ENCODE measurements at places on chromosomes 6 and 20.

DNA sequence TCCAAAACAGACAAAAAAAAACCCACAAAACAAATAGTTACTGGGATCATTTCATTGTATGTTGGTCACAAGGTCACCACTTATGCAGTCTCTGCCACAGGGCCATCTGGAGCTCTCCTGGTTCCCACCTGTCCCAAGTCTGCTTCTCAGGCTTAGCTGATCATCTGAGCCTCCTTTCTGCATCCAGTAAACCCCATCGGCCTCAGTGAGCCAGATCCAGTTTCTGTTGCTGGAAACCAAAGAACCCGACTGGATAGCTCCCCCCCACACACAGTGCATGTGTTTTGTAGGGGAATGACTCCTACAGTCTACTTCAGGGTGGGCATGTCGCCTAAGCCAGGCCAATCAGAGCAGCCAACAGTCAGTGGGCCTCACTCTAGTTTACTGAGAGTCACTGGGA, 233.3 kb downstream of the PREX1 start:
- DNase-seq, result no peak

- no peak for DNase-seq
These were observed 4.3 kb downstream of the PREX1 start for GRCh38 chr20:48823476-48823875.

- peak; percentile 84 for DNase-seq
These were observed 16.6 kb downstream of the POM121L2 start for GRCh38 chr6:27295301-27296079.

DNA sequence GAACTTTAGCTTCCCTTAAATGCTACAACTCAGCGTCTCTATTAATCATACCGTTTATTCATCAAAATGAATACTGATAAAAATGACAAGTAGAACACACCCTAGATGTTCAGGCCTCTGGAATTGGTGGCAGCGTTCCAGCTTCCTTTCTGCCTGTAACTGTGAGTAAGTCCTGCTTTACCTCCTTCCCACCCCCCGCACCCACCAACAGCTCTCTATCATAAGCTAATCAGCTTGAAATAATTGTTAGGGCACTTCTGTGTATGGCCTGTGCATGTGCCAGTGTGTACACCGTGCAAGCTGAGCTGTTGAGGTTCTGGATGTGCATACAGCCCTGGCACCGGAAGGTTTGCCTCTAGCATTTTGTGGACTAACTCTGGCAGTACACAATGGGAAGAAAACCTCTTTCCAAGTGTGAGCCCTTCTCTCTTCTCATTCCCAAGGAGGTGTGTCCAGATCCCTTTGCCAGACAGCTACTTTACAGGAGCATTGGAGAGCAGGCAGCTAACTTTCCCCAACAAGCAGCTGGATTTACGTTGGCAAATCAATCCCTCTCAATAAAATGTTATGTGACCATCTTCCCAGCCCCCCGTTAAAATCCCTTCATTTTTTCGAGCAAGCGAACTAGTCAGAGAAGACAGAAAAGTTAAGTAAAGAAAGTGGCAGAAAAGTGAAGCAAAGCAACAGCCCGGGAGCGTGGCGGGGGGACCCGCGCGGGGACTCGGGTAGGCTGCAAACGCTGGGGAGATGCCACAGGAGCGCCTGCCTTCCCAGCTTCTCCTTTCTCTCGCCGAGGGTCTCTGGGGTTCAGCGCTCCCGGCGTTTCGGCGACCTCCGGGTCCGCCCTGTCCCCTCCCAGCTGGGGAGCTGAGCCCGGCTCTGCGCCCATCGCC, 803 bp upstream of the ADGRG6 start:
- DNase-seq, result peak; percentile 26

- DNase-seq, result no peak
These were observed 40.3 kb upstream of the CD93 start for GRCh38 chr20:23126281-23127061.

GRCh38 chr6:36292170-36292569, 22.3 kb downstream of the PNPLA1 start:
- DNase-seq, result no peak

- DNase-seq, result no peak
These were observed 74.7 kb upstream of the TMEM170B start for GRCh38 chr6:11462742-11463397.

GRCh38 chr6:1987640-1988039, 257.8 kb downstream of the GMDS start:
- no peak for DNase-seq

GRCh38 chr20:60246751-60247150, 288.5 kb downstream of the CDH26 start:
- DNase-seq, result no peak

GRCh38 chr20:36854348-36855240, 21.3 kb upstream of the TLDC2 start:
- no peak for DNase-seq

GRCh38 chr6:169921853-169922824, 170.7 kb downstream of the ERMARD start:
- DNase-seq, result no peak

- no peak for DNase-seq
These were observed 36.7 kb upstream of the CCN6 start for GRCh38 chr6:112017169-112017568.

Measured in NCI-H345 (cell line).